ENCODE measurements at places on chromosomes 7 and 10.

- no peak for DNase-seq
Measured at GRCh38 chr7:34165466-34165865, 260.1 kb downstream of the BMPER start.

DNA sequence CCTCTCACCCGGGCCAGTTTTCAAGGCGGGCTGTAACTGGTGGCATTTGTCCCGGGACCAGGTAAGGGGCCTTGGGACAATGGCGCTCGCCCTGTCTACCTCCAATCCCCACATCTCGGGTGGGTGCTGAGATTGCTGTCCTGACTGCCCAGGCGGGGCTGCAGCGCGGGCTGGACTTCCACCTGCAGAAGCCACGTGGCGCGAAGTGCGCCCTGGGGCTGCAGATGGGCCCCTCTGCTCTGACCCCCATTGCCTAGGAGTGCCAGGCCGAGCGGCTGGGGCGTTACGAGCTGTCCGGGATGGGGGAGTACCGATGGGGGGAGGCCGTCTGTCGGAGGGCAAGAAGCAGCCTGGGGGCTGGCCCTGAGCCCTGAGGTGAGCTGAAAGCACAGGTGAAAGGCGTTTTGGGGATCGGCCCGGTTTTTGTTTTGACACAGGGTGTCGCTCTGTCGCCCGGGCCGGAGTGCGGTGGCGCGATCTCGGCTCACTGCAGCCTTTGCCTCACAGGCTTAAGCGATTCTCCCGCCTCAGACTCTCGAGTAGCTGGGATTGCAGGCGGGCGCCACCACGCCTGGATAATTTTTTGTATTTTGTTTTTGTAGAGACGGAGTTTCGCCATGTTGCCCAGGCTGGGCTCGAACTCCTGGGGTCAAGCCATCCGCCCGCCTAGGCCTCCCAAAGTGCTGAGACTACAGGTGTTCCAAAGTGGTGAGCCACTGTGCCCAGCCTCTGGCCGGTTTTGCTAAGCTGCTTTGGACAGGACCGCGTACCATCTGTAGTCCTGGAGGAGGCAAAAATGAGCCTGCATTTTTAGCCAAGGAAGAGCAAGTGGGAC, at the start of gene SFXN2:
Gene SFXN2, plus strand, starts transcription at position 16 of the 835 bp plus-strand sequence. CDS start 12,001 bp downstream, outside the sequence.
- DNase-seq, result no peak

DNA sequence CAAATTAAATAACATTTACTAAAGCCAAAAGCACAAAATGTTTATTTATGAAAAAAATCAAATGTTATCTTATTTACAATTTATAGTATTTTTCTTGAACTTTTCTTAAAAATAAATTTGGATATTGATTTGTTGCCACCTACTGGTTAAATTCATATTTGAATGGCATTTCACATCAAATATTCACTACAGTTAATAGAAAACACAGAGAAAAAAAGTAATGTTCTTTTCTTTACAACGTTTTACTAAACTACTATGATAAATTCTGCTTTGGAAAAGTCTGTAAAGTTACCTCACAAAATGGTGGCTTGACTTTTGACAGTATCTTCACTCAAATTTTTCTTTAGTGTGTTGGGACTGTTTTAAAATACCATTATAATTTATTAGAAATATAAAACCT, 52.7 kb downstream of the SRPK2 start:
- no peak for DNase-seq

DNA sequence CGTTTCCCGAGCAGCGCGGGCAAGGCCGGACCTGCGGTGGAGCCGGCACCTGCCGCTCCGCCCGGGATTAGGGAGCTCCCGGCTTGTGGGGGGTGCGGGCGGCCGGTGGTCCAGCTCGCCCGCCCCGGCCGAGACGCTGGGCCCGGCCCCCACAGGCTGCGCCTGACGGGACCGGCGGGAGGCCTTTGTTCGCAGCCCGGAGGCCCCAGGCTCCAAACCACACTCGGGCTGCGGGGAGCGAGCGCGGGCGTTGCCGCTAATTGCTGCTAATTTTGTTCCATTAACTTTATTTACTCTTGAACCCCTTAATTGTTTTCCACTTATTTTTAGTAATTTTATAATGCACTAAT, 9.6 kb downstream of the UNCX start:
- DNase-seq, result no peak

GRCh38 chr7:107168233-107169119, at the start of gene HBP1:
Gene HBP1, plus strand, starts transcription at chr7:107169003. Its CDS starts 10,891 bp downstream, at chr7:107179894.
- DNase-seq, result peak; percentile 99

DNA sequence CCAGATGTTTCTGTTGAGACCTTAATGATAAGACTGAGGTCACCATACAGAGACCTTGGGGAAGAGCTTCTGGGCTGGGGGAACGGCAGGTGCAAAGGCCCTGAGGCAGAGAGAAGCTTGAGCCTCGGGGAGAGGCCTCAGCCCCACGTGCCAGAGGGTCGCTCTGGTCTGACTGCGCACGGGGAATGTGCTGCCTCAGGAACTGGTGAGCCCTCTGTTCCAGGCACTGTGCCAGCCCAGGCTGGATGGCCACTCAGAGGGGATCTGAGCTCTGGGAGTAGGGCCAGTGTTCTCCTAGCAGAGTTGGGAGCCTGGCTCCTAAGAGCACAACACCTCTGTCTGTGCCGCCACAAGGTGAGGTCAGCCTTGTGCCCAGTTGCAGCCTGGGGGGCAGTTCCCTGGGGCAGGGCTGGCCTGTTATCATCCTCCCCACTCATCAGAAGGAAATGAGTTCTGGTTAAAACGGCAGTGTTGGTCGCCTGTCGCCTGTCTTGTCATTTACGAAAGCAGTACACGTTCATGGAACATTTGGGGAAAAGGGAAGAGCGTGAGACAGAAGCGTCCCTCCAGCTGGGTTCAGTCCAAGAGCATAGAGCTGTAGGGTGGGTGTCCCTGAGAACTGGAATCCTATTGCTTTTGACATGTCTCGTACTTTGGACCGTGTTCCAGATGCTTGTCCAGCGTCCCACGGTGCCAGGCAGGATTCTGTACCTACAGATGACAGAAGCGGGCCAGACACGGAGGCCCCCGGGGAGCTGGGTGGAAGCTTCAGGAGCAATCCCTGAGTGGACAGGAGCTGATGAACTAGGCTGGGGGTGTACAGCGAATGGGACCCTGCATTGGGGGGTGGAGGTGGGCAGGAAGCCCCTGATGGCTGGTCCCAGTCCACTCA, 4.3 kb downstream of the TTYH3 start:
- no peak for DNase-seq

- no peak for DNase-seq
Measured at GRCh38 chr7:75856536-75856935, 22.3 kb upstream of the RHBDD2 start.

DNA sequence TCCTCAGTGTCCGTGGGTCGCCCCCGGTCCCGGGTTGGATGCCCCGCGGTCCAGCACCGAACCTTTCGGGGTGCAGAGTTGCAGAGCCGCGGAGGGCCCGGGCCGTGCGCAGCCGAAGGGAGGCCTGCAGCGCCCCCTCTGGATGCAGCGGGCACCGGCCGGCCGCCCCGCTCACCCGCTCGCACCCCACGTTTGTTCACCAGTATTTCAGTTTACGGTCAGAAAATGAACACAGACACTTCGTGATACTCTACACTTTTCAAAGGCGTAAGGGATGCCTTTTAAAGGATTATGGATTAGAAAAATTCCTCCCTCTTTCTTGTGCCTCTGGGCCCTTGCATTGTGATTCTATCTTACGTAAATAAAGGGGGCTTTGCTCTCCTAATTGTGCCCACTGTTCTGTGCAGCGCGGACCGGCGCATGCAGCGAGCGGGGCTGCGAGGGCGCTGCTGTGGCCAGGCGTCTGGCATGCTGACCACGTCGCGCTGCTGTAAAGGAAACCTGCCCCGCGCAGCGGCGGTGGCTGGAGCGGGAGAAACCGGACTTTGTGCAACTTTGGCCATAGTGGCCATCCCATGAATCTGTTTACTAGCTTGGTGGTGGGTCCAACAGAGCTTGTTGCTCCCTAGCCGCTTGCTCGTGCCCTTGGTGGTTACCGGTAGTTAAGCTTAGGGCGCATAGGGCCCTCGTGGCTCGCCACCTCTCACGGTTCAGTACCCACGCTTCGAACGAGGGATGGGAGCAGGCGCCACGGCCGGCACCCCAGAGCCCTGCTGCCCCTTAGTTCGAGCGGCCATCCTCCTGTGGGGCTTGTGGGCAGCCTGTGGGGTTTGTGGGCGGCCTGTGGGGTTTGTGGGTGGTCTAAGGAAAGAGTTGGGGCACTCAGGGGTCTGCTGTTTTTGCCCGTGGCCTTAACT, 739 bp upstream of the MEST start:
- no peak for DNase-seq

DNA sequence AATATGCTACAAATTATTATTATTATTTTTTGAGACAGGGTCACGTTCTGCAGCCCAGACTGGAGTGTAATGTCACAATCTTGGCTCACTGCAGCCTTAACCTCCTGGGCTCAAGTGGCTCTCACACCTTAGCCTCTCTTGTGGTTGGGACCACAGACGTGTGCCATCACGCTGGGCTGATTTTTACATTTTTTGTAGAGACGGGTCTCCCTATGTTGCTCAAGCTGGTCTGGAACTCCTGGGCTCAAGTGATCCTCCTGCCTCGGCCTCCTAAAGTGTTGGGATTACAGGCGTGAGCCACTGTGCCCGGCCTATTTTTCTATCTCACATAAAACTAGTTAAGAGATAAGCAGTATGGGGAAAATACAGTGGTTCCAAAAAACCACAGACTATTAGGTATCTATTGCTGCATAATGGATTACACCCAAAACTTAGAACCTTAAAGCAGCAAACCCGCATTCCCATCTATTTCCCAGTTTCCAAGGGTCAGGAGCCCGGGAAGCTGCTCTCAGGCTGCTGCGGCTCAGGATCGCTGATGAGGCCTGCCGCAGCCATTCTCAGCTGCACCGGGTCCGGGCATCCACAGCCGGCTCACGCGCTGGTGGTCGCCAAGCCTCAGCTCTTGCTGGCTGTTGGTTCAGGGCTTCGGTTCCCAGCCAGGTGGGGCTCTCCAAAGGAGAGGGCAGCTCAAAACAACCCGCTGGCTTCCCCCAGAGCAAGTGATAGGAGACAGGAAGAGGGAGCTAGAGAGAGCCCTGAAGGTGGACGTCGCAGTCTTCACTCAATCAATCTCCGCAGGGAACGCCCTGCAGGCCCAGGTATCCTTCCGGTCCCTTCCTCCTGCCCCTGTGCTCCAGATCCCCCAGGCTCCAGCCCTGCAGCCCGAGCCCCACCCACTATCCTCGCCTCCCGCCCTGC, 128.2 kb downstream of the UBE2H start:
- no peak for DNase-seq

DNA sequence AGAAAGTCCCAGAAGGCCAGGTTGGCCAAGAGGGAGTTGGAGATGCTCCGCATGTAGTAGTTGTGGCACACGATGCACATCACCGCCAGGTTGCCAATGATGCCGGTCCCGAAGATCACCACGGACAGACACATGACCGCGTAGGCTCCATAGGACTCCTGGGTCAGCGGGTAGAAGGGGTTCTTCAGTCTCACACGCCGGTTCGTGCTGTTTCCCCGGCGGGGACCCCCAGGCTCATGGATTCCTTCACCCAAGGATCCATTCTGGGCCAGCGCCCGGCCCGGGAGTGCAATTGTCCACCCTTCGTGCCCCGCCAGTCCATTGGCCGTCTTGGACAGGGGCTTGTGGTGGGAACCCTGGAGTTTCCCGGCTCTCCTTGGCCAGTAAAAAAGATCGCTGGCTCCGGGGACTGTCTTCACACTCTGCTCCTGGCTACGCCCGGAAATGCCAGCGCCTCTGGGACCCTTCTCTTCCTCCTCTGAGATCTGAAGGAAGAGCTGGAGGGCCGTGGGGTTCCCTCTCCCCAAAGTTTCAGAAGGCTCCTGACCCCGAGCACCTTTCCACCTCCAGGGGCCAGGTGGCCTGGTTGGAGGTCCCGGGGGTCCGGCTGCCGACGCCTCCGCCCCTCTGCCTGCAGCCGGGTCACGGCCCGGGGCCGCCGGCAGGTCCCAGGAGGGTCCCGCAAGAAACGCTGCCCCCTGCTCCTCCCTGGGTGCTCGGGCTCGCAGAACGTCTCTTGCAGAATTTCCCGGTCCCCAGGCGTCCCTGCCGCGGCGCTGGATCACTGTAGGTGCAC, 1.3 kb downstream of the GPR37 start:
- no peak for DNase-seq

GRCh38 chr7:111933609-111934008, 272.6 kb downstream of the DOCK4 start:
- no peak for DNase-seq

DNA sequence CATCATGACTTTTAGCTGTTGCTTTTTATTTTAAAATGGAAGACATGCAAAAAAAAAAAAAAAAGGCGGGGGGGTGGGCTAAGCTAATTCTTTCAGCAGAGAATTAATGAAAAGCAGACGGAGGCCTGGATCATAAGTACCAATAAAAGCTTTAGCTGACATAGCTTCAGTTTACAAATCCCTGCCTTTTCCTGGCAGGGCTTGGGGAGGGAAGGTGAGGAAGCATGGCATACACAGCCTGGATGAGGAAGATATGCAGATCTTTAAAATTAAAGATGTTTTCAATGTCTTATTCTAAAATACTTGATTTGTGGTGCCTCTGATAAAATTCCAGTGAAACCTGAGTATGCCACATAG, 57.0 kb downstream of the ICA1 start:
- no peak for DNase-seq

GRCh38 chr7:13790611-13791010, 198.9 kb downstream of the ETV1 start:
- DNase-seq, result no peak

- no peak for DNase-seq
Measured at GRCh38 chr10:31700181-31700611, 228.4 kb downstream of the ARHGAP12 start.

GRCh38 chr10:121831777-121832176, 96.1 kb downstream of the ATE1 start:
- DNase-seq, result no peak

GRCh38 chr10:11068861-11069633, 51.4 kb downstream of the CELF2 start:
- DNase-seq, result peak; percentile 5
